ENCODE measurements at places on chromosomes 4 and X. TPM values are rescaled to one million over a fixed set of nuclear protein-coding genes. Genes with fewer than 3 reads are reported as not detected.
A peak's percentile ranks its signal among the peaks of the same experiment; 100 is the strongest.

DNA sequence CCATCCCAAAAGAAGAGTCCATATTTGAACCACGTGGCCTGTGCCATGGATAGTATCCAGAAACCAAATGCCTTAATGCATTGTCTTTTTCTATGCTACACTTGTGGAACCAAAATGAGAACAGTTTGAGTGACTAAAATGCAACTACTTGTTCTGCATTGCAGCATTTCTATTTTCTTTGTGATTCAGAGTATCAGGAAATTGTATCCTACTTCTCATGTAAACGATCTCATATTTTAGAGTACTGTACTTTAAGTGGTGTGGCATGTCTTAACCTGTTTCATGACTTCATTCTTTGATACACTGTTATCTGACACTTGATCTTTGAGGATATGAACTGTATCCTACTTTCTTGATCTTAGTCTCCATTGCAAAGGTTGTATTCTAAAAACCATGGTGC is 167.2 kb upstream of the WDR1 start:
- DNase-seq: no peak

PPP2R2C gene
- total RNA-seq: not detected

DNA sequence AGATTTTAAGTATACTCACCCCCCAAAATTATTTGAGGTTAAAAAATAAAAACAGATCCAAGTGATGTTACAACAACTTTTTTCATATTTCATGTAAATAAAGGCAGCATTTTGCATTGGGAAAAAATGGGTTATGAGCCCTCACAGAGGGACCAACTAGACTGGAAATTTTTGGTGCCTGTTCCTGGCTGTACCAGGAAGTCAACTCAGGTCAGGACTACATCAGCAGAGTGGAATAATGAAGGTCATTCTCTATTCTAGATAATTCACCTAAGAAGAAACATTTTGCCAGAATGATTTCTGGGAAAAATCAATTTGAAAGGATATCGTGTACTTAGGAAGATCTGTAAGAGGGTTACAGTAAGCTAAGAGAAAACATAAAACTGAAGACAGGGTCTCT is 66.8 kb downstream of the CORIN start:
- no peak for DNase-seq

OR13H1 gene
- total RNA-seq: not detected

GRCh38 chr4:41796545-41797210 is 48.2 kb upstream of the PHOX2B start:
- DNase-seq: no peak

DNA sequence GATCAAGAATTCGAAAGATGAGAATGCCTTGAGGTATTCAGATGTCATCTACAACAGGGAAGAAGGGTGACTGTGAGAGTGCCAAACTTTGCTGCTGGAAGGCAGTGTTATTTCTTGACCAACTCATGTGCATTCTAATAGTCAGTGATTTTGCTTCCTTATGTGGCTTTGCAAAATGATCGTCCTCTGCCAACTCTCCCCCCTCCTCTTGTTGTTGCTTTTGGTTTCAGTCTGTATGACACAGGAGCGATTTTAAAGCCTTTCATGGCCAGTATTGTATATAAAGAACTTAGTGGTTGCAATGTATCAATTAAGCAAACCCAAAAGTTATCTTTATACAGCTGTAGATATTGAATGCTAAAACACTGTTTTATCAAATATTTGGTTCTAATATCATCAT is 379.1 kb downstream of the IL1RAPL1 start:
- DNase-seq: no peak

ADRA2C gene
- 19.5 TPM for total RNA-seq

VCX3B gene
- total RNA-seq: not detected

GRCh38 chr4:14035076-14035475 is 407.6 kb upstream of the BOD1L1 start:
- DNase-seq: no peak

DNA sequence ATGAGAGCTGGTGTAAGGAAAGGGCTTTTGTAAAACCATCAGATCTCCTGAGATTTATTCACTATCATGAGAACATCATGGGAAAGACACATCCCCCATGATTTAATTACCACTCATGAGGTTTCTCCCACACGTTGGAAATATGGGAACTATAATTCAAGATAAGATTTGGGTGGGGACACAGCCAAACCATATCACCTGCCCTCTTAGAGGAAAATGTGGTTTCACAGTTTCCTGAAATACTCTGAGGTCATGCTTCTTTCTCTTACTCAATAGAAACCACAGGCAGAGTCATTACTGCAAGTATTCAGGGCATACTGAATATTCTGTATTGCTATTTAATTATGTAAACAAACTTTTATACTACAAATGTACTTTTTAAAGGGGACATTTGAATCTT is 1453.3 kb downstream of the PCDH18 start:
- no peak for DNase-seq

DNA sequence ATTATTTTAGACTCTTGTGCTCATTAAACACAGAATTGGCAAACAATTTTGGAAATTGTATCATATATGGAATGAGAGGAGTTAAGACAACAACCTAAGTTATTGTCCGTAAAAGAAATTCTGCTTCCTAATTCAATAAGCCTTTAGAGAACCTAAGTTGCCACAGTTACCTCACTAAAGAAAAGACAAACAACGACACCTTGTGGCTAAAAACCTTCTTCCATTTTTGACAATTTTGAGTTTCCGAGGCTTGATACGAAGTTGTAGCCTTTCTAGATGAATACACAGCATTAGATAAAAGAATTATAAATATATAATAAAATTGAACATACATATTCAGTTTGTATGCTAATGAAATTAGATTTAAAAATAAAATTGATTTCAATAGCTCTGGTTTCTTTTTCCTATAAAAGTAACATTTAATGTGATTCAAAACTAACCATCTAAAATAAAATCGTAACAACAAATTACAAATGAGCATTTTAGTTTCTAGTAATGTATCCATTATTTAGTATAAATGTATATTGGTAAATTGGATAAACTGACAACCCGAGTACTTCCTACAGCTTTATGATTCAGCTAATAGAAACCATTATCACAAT is 275.1 kb downstream of the GPM6A start:
- DNase-seq: no peak

COX7B2 gene
- not detected for total RNA-seq

GRCh38 chr4:37946503-37947179 is 13.6 kb upstream of the PTTG2 start:
- DNase-seq: peak; percentile 80

Measured in spleen (tissue), 13 donors.